ENCODE measurements at places on chromosomes 2 and 18.

GRCh38 chr2:15731213-15731888, 139.7 kb downstream of the DDX1 start:
- H3K4me1 ChIP-seq = peaks cover 3% of the 10 kb centered on the region
- no peak overlapping the region for H3K27ac ChIP-seq
- H3K27me3 ChIP-seq = no peaks in the 10 kb centered on the region
- DNase-seq = no peak
- no peak overlapping the region for H3K4me3 ChIP-seq
- H3K36me3 ChIP-seq = no peaks in the 10 kb centered on the region

- DNase-seq = no peak
- no peaks in the 10 kb centered on the region for H3K27me3 ChIP-seq
- no peaks in the 10 kb centered on the region for H3K36me3 ChIP-seq
- no peak overlapping the region for H3K27ac ChIP-seq
- H3K4me3 ChIP-seq = no peak overlapping the region
- peaks cover 6% of the 10 kb centered on the region for H3K4me1 ChIP-seq
These were observed 55.3 kb upstream of the AFF3 start for GRCh38 chr2:100197631-100198153.

DNA sequence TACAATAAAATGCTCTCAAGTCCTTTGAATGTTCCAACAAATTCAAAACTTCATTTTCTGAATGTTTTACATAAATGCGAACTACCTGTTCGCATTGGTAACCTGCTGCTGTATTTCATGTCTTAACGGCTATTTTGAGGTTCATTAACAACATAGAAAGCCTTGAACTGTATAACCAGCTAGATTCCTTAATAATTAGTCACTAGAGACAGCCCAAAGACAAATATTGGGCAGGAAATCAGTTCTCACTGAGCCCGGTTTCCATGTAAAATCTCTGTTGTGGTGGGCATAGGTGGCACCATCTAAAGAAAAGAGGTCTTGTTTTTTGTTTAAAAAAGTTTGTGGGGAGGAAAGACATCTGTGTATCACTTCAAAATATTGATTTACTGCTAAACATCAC, 29.2 kb downstream of the PDIA6 start:
- no peaks in the 10 kb centered on the region for H3K27me3 ChIP-seq
- H3K27ac ChIP-seq = no peak overlapping the region
- H3K36me3 ChIP-seq = peaks cover 65% of the 10 kb centered on the region
- H3K4me1 ChIP-seq = no peaks in the 10 kb centered on the region
- H3K4me3 ChIP-seq = no peak overlapping the region

DNA sequence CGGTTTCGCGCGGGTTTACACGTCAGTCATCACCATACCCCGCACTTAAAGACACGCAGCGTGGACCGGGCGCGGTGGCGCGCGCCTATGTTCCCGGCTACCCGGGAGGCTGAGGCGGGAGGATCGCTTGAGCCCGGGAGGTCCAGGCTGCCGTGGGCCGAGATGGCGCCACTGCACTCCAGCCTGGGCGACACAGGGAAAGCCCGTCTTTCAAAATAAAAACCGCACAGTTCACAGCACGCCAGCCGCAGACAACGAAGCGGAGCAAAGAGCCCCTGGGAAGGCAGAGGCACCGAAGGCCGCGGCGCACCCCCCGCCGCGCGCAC, 328 bp downstream of the DTYMK start:
- DNase-seq = no peak
- no peaks in the 10 kb centered on the region for H3K27me3 ChIP-seq
- H3K36me3 ChIP-seq = peaks cover 2% of the 10 kb centered on the region
- H3K4me1 ChIP-seq = peaks cover 15% of the 10 kb centered on the region
- peak overlapping the region; percentile 60 for H3K27ac ChIP-seq

DNA sequence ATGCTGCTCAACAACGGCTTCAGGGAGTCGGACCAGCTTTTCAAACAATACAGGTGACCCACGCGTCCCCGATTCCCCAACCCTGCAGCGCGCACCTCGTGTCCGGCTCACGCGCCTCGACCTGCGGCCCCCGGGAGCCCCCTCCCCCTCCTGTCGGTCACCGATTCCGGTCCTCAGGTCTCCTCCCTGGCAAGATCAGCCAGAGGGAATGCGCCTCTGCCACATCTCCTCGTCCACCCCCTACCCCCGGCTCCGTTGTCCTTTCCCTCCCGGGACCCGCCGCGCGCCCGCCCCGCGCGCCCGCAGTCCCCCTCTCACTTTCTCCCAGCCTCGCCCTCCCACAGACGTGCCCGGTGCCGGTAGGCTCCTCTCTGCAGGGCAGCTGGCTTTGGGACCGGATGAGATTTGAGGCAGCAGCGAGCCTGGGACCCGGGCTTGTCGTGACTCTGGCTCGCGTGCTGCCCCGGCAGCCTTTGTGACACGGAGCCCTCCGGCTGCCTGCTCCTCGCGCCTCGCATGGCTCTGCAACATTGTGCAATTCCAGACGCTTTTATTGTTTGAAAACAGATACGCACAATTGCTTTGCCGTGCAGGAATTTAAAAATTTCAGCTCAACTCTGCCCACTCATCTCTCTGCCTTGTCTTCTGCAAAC, 558 bp downstream of the TTC39C start:
- peak overlapping the region; percentile 90 for H3K4me3 ChIP-seq
- no peaks in the 10 kb centered on the region for H3K27me3 ChIP-seq
- H3K36me3 ChIP-seq = no peaks in the 10 kb centered on the region
- H3K4me1 ChIP-seq = peaks cover 29% of the 10 kb centered on the region
- DNase-seq = peak; percentile 45

- H3K4me3 ChIP-seq = no peak overlapping the region
- H3K4me1 ChIP-seq = no peaks in the 10 kb centered on the region
- H3K27ac ChIP-seq = no peak overlapping the region
- H3K27me3 ChIP-seq = no peaks in the 10 kb centered on the region
These were observed 46.2 kb upstream of the B3GNT2 start for GRCh38 chr2:62149708-62150107.

DNA sequence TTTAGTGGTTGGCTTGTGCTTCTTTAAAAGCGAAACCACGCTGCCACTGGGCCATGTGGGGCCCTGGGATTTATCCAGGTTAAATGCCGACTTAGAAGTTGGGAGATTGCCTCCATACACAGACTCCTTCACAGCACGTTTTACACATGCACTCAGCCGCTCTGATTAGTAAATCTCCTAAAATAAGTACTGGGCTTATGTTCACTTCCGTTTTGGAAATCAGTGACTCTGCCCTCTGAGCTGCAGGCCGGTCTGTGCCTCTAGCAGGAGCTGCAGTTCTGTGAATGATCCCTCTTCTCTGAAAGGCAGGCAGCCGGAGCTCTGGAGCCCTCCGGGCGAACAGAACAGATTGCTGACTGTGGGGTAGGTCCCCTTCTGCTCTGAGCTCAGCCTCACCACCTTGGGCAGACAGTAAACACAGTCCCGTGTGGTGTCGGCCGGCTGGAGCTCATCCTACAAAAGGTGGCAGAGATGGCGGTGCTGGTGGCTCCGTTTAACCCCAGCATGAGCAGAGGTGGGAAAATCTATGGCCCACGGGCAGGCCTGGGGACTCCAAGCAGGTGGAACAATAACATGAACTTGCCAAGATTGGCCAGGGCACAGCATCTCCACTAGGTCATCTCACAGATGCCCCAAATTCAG, 9.8 kb upstream of the RAB17 start:
- no peaks in the 10 kb centered on the region for H3K4me1 ChIP-seq
- no peak for DNase-seq
- no peaks in the 10 kb centered on the region for H3K36me3 ChIP-seq
- no peak overlapping the region for H3K4me3 ChIP-seq
- H3K27me3 ChIP-seq = no peaks in the 10 kb centered on the region
- H3K27ac ChIP-seq = peak overlapping the region; percentile 87

GRCh38 chr2:203759690-203760365, 53.4 kb downstream of the CD28 start:
- no peaks in the 10 kb centered on the region for H3K27me3 ChIP-seq
- H3K36me3 ChIP-seq = no peaks in the 10 kb centered on the region
- H3K27ac ChIP-seq = no peak overlapping the region
- DNase-seq = no peak
- no peaks in the 10 kb centered on the region for H3K4me1 ChIP-seq
- no peak overlapping the region for H3K4me3 ChIP-seq

- H3K4me3 ChIP-seq = no peak overlapping the region
- no peak for DNase-seq
- H3K27me3 ChIP-seq = no peaks in the 10 kb centered on the region
- H3K36me3 ChIP-seq = no peaks in the 10 kb centered on the region
- H3K27ac ChIP-seq = no peak overlapping the region
- no peaks in the 10 kb centered on the region for H3K4me1 ChIP-seq
These were observed 148.8 kb upstream of the CDH19 start for GRCh38 chr18:66752733-66753132.

GRCh38 chr18:36075862-36076587, 8.7 kb upstream of the RPRD1A start:
- H3K4me3 ChIP-seq = no peak overlapping the region
- H3K36me3 ChIP-seq = no peaks in the 10 kb centered on the region
- DNase-seq = no peak
